Left cardiac atrium (tissue), 4 donors: ENCODE measurements at places on chromosomes 7 and 10. TPM values are rescaled to one million over a fixed set of nuclear protein-coding genes. Genes with fewer than 3 reads are reported as not detected.

GRCh38 chr10:69578508-69578991 is 5.3 kb upstream of the NEUROG3 start:
- no peak for DNase-seq

- no peak for DNase-seq
Observed at GRCh38 chr10:95697429-95697828, 3.7 kb upstream of the TCTN3 start.

DNA sequence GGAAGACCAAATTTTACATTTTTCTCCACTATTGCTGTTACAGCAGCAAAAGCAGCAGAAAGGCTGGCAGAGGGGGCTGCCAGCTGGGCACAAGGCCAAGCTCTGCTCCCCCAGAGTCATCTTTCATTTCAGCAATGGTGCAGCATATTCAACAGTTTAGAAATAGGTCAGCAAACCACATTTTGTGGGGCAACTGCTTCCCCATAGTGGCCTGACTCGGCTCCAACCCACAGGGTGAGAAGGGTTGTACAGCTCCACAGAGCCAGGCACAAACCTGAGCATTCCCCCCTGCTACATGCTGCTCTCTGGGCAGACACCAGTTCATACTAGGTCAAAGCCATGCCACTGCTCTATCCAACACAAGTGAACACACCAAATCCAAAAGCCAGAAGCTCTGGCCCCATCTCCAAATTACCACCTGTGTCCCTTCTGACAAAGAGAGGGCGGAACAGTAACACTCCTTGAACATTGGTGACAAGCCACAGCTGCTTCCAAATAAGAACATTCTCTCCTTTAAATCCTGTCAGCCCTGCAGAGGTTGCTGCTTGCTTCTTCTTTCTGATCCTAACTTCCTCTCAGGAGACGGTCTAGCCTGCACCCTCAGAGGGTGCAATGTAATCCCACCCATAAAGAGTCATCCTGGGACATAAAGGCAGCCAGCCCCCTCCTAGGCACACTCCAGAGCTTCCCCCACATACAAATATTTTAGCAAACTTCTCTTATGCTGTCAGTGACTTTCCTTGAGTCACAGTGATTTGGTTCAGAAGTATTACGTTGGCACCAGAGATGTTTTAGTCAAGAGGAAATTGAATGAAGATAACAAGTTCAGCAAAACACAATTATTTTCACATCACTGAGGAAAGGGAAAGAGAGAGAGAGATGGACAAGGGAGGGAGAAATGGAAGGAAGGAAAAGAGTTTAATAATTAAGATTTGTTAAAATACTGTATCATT is 39.0 kb upstream of the SLIT1 start:
- DNase-seq: no peak

DNA sequence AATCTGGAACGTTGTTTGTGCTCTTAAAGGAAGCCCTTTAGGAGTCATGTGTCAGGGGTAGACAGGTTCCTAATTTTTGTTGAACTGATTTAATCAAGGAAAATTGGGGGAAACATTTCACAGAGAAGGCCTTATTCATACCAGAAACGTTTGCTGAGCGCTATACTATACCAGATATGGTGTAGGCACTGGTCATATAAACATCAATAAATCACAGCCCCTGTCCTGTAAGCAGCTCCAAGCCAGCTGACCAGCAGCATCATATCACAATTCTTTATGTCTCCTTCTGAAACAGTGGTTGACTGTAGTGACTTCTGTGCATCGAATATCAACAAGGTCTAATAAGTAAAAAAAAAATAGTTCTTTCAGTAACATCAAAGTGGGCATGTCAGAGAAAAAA is 1.1 kb downstream of the TMEM178B start:
- DNase-seq: no peak

GRCh38 chr7:155874010-155874409 is 61.7 kb upstream of the SHH start:
- DNase-seq: no peak

PRSS37 gene
- total RNA-seq: not detected

HTR7 gene
- 0.32 TPM for total RNA-seq
